Fibroblast of skin of right biceps (primary cell): ENCODE measurements at places on chromosomes 2 and 18.
A peak's percentile ranks its signal among the peaks of the same experiment; 100 is the strongest.

DNA sequence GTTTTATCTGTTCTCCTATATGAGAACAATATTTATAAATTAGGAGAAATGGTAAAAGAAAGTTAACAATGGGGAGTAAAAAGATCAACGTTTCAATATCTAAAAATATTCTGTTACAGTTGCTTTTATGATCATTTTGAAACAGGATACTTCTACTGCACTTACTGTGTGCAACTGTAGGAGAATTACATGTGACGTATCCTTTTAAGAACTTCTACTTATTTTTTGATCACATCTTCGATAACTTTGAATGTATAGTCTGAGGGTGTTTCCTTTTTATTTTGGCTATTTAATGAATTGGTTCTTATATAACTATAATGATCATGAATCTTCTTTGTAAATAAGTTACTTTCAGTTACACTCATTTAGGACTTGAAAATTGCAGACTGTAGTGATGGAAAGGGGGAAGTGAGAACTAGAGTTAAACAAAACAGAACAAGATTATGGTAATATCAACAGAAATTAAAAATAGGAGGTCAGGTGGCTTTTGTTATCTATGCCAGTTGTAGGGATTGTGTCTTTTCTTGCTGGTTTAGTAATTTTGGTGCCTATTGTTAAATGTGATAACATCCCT, 109.9 kb downstream of the MSTN start:
- DNase-seq = no peak

DNA sequence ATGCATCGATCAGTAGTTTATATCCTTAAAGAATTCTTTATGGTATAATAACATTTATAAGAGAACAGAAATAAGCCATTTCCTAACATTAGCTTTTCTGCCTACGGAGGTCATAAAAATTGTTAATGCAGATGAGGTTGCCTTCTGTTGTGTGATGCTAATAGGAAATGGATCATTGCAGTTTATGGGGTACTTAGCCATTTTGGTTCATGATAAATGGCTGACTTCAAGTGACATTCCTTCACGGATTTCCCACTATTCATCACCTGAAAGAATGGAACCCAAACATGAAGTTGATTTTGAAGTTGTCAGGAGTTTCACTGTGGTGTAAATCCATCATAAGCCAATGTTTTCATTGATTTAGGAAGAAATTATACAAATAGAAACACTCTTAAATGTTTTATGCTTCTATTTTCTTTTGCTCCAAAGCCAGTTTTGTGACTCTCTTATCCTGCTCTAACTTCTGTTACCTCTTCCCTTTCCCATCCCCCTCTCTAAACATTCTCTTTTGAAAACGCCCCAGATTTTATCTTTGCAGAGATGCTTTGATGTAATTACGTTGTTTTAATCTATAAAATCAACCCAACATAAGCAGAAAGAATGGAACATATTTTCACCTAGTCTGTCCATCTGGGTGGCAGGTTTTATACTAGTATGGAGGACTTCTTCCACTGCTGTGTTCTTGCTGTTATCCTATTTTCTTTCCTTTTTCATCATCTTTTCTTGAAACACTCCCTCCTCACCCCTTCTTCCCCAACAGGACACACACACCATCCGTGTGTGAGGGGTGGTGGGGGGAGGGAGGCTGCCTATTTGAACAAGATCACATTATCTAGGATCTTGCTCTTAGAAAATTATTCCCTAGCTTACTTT, 58.2 kb downstream of the GREB1L start:
- no peak for DNase-seq

DNA sequence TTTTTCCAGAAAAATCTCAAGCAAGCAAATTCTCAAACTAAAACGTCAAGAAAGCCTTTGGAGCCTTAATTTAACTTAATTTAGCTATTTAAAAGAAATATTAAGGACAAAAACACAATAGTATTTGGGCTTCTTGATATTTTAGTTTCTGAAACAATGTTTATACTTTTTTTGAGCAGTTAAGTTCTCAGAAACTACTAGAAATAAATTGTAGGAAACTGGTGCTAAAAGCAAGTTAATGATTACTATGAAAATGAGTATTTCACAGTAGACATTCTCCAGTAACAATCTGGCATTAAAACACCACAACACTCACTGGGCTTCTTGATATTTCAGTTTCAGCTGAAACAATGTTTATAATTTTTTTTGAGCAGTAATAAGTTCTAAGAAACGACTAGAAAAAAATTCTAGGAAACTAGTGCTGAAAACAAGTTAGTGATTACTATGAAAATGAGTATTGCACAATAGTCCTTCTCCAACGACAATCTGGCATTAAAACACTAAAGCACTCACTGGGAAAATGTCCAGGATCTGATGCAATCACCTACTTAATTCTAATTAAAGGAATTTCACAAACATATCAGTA, 45.1 kb downstream of the TRAK2 start:
- peak; percentile 87 for DNase-seq

GRCh38 chr18:63869374-63869773, 18.1 kb upstream of the SERPINB2 start:
- DNase-seq = peak; percentile 96
